T1000 (cell line): ENCODE measurements at places on chromosomes 3 and 15.
A peak's percentile ranks its signal among the peaks of the same experiment; 100 is the strongest.

DNA sequence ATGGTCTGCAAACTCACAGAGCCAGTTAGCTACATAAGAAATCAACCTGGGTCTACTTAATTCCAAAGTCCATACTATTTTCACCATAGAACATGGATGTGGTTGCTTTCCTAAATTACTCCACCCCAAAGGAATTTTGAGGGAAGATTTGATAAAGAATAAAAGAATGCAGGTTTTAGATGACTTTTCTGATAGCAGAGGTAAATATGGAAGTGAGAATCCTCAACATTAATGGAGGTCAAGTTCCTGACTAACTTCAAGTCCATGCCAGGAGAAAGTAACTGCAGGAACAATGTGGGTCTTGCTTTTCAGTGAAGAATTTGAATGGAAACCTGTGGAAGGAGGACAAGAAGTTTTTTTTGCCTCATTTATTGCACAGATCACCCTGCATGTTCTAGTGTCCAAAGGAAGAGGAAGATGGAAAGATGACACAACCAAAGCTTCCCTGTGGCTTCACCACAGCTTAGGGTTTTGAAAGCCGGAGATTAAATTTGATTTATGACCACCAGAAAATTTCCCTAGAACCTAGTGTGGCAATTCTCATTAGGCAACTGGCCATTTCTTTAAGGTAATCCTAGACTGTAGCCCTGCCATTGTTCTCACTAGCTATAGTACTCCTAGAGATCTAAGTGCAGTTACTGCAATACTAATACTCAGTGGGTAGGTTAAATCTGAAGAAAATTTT is 429.7 kb downstream of the RAP2B start:
- DNase-seq = no peak

DNA sequence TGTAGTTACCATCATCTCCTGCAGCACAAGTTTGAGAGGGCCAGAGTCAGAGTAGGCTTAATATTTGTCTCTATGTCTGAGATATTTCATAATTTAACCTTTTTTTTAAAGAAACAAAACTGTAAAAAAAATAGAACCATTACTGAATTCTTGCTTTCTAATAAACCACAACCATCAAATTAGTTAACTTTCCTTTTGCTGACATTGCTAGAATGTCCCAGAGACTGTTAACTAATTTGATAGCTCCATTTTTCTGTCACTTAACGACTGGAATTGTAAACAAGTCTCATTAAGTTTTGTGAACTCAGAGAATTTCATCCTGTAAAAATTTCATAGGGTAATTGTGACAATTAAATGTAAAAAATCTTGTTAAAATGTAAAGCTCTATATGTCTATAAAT is 35.6 kb downstream of the IMPG2 start:
- no peak for DNase-seq

GRCh38 chr3:49769286-49769915 is 16.9 kb downstream of the IP6K1 start:
- DNase-seq = no peak

GRCh38 chr3:46538803-46539442 is 27.2 kb downstream of the LRRC2 start:
- no peak for DNase-seq

DNA sequence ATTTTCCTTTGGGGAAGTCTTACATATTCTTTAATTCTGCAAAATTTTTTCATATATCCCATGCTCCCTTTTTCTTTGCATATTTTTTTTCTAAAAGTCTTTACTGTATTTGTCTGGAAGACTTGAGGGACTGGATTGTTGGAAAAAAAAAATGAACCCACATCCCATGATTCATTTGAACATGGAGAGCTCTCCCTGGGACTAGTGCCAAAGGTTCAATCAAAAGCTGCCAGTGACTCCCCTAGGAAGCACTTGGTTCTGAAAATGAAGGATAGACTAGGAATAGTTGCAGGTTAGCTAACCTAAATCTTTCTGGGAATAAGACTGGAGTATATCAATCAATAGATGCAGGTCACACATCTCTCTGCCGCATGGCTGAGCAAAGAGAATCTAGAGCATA is 16.4 kb upstream of the BNC1 start:
- no peak for DNase-seq

GRCh38 chr3:124409650-124410275 is 320.5 kb upstream of the UMPS start:
- DNase-seq = no peak

DNA sequence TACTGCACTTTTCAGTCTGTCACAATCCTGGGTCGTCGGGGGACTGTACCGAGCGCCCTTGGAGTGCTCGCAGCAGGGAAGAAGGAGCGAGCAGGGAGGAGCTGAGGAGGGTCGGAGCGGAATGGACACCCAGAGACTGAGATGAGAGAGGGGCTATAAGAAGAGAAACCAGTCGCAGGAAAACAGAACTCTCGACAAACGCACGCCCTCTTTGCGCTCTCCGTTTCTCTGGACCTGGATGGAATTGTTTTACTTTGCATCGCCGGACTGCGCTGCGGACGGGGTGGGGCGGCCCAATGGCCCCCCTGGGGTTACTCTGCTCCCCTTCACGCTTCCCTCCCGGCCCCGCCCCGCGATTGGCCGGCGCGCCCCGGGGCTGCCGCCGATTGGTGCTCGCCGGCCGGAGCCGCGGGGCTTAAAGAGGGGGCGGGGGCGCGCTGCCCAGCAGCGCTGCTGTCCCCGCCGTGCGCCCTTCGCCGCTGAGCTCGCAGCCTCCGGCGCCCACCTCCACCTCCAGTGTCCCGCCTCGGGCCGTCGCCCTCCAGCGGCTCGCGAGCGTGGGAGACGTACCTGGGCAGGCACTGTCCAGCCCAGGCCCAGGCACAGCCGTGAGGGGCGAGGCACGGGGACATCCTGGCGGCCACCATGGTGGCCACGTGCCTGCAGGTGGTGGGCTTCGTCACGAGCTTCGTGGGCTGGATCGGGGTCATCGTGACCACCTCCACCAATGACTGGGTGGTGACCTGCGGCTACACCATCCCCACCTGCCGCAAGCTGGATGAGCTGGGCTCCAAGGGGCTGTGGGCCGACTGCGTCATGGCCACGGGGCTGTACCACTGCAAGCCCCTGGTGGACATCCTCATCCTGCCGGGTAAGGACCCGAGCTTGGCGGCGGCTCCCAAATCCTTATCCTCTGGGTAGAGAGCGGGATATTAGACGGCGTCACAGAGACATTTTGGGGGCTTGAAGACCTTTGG is at the start of gene CLDN11:
CLDN11 (plus strand) TSS at position 447 of the 977 bp plus-strand sequence; CDS start at position 646, 199 bp downstream.
- DNase-seq = no peak

DNA sequence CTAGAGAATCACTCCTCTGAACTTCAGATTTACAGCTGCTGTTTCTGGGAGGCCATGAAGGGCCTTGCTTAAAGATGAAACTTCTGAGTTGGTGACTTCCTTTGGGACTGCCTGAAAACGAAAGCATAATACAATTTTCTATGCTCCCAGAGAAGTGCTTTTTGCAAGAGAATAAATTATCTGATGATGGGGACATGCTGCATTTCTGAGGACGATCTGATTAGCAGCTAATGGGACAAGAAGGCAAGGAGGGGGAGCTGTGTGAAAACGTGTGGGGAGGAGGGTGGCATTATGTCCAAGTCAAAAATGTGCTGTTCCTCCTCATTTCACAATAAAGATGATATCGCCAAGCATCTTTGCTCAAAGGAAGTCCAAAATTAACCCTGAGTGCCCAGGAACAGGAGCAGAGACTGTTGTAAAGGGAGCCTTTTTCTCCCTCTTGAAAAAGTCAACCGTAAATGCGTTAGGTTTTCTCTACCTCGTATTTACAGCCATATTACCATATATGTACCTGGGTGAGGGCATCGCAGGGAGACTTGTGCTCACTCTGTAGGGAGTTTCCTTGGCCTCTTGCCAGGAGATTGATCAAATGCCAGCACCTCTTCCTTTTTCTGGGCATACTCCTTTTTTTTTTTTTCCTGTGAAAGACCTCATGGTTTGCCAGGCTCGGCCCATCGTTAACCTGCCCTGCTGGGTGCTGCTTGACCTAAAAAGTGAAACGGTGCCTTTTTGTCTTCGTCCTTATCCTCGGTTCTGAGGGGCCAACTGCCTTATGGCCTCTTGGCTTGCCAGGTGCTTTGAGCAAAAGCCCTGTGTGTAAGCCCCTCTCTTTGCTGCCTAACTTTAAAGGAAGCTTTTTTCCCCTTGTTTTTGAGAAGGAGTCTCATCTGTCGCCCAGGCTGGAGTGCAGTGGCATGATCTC is 11.5 kb downstream of the ITPR1 start:
- DNase-seq = no peak

DNA sequence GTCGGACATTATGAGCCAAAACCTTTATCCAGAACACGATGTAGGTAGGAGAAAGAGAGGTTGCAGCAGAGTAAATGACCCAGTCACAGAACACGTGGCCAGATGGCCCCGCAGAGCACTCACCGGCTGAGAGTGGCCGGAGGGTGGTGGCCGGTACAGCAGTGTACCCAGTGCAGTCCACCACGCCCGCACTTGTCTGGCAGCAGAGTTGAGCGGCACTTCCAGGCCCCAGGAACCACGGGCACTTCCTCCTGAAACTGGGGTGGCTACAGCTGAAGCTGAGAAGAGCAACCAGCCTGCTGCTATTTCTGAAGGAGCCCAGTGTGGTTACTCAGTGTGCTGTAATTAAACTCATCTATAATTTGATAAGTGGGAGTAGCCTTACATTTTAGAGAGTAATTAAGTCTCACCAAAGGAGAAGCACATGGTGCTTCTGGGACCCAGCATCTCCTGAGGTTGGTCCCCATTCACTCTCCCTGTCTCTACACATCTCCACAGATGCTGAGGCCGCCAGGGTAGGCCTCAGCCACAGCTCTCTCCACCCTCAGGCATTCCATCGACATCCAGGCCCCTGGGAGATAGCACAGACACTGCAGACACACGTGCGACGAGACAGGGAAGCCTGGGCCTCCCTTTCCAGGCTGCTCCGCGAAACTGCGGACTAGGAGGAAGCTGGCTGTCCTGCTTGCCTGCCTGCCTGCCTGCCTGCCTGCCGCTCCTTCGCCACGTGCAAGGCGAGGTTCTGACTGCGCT is 49.8 kb downstream of the BDH1 start:
- no peak for DNase-seq

DNA sequence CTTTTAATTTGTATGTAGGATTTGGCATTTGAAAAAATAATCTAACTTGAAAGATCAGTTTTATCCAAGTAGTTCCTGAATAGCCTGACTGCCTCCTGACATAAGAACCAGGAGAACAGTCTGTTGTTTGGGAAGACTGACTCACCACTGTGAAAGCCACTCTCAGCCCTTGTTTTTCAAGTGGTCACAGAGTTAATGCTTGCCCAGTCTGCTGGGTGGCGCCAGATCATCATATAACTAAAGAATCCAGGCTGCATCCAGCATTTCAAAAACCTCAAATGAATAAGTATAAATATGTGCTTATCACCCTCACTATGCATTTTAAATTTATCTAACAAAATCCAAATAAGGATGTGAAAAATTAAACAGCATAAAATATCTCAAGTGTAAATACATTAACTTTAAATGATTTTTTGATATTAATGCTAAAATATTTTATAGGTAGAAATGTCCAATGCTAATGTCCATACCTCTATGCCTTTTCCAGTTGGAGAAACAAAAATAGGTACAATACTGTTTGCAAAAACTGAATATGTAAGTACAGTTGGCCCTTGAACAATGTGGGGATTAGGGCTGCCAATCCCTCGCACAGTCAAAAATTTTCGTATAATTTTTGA is 26.9 kb upstream of the ZBBX start:
- no peak for DNase-seq

DNA sequence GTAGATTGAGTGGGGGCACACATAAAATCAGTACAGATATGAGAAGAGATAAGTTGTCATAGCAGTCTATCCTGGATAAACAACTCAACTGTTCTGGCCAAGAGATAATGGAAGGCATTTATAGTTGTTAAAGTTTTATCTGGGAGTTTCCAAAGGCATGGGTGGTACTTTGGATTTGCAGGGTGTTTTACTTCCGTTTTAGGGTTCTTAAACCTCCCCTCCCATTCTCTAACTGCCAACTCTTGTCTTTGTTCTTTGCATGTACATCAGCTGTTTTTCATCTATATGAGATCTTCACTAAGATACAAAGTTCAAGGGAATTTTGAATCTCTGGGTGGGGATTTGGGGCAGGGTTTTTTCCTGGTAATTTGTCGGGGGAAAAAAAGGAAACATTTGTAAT is 174.7 kb upstream of the CGNL1 start:
- DNase-seq = no peak

DNA sequence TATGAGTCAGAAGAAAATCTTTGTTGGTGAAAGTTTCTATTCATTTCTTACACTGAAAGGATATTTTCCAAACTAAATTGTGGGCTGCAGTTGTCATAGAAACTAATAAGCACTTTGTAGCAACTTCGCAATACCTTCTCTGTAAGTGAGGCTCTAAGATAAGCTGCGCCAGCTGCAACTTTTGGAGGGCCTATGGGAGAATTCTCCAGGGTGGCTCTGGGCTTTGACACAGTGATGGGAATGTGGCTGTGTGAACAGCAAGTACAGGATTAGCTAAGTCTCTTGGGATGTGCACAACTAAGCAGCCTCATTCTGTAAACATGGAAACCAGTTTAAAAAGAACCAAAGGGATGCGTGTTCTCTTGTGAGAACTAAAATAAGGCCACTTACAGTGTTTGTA is 124.6 kb upstream of the SGO1 start:
- DNase-seq = no peak

DNA sequence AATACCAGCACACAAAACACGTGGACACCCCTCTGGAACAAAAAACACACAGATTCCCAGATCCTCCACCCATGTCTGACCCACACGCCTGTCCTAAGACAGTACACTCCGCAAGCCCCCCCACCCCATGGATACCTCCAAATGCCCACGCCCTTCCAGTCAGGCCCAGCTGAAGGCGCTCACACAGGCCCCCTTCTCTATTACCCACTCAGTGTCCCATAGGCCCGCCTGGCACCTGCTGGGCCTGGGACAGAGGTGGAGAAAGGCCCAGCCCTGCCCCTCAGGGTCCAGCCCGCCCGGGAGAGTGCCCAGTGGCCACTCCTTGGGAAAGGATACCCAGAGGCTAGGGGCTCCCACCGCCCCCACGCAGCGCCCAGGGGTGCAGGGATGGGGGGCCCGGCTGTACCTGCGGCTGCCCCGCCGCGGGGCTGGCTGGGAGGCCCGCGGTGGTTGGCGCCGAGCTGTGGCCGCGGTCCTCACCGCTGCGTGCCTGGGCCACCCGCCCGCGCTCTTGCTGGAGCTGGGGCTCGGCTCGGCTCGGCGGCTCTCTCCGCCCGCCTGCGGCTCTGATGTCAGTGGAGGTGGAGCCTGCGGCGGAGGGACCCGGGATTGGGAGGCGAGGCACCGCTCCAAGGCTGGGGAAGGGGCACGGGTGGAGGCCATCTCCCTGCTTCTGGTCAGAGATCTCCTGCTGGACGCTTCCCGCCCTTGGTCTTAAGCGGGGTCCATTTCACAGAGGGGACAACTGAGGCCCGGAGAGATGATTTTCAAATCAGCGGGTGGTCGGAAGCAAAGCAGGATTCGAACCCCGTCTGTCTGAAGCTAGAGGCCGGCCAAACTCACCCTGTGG is at the start of gene CAMK1:
CAMK1 (minus strand) TSS at position 522 of the 850 bp plus-strand sequence. CDS start 2,198 bp downstream, outside the sequence.
- peak; percentile 65 for DNase-seq
